Endothelial cell of umbilical vein (primary cell): ENCODE measurements at places on chromosomes 16 and 17.

DNA sequence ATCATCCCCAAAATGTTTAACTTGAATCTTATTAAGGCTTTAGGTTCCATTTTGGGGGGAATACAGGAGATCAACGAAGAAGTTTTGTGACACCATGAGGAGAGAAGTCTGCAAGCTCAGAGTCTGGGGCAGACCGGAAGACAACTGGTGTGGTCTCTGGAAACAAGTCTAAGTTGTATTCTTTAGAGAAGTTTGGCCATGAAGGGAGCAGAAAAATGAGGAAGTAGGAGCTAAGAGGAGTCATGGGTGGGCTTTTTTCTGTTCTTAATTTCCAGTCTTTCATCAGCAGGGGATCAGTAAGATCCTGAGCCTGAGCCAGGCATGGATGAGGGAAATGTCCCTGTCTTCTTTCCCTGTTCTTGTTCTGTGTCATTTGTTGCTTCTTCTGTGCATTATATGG lies 35.8 kb upstream of the NF1 start:
- DNase-seq = no peak

- no peak for DNase-seq
These were observed 11.7 kb upstream of the CNTNAP4 start for GRCh38 chr16:76265434-76266045.

DNA sequence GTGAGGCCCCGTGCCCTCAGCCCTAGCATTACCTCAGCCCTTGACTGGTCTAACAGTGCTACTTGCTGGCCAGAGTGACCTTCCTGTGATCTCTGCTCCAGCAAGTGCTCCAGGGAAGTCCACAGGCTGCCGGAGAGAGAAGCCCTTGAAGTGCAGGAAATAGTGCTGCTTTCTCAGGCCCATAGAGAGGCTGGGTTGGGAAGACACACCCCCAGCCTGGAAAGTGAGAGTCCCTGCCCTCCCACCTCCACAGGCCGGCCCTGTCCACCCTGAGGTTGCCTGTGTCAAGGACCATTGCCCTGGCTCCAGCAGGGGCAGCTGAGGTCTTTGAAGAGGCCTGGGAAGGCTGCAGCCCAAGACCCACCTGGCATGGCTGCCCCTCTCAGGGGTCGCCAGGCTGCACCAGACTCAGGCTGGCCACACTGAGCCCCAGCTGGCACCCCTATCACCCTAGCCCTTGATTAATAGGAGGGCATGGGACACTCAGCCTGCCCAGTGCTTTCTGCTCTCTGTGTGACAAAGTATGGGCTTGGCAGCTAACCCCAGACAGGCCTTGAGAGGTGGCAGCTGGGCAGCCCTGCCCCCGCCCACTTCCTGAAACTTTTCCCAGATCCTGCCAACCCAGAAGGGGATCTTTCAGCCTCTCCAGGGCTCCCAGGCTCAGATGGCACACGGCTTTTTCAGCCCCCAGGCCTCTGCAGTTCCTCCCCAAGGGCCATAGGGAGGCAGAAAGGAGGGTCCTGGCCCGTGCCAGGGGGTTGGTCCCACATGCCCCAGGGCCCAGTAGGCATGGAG lies 21.7 kb downstream of the ATP6V0D1 start:
- DNase-seq = peak; percentile 44

GRCh38 chr16:10941127-10941933 lies 938 bp downstream of the DEXI start:
- no peak for DNase-seq

DNA sequence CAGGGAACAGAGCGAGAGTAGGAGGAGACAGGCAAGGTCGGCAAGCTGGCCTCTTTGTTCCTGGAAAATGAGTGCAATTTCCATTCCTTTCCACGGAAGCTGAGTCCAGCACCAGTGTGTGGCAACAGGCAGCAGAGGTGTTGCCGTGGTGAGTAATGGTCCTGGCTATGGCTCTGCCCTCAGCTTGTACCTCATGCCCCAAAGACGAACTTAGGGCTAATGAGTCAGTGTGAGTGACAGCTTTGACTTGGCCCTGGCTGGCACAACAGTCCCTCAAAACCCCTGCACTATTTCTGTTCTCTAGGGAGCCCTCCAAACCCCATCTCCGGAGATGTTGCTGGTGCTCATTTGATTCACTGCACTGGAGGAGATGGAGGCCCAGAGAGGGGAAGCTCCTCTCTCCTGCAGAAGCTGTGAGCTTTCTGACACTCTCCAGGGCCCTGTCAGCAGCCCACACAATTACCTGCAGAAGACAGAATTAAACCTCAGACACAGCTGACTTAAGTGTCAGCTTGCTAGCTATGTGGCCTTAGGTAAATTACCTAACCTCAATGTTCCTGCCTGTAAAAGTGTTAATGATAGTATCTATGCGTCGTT lies 129.9 kb downstream of the TMEM132E start:
- no peak for DNase-seq

- no peak for DNase-seq
These were observed 17.5 kb downstream of the GRIN2C start for GRCh38 chr17:74842146-74842598.

DNA sequence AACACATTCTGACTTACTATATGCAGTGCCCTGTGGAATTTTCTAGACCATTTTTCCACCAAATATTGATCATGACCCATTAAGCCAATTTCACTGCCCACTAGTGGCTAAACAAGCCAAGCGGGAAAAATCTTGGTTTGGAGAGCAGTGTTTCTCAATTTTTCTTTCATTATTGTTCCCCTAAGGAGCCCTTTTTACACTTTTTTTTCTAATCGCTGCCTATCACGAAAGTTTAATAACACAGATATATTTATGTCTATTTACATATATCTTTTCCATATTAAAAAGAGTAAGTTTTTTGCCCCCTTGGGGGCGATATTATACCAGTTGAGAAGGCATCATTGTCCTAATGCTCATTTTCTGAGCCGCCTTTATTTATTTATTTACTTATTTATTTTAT lies 10.8 kb upstream of the TLCD3B start:
- peak; percentile 66 for DNase-seq
